Activated T-helper 1 cell treated with Interleukin-2 at 50 U/mL for 16 hours (primary cell): ENCODE measurements at places on chromosomes 16 and 17.

DNA sequence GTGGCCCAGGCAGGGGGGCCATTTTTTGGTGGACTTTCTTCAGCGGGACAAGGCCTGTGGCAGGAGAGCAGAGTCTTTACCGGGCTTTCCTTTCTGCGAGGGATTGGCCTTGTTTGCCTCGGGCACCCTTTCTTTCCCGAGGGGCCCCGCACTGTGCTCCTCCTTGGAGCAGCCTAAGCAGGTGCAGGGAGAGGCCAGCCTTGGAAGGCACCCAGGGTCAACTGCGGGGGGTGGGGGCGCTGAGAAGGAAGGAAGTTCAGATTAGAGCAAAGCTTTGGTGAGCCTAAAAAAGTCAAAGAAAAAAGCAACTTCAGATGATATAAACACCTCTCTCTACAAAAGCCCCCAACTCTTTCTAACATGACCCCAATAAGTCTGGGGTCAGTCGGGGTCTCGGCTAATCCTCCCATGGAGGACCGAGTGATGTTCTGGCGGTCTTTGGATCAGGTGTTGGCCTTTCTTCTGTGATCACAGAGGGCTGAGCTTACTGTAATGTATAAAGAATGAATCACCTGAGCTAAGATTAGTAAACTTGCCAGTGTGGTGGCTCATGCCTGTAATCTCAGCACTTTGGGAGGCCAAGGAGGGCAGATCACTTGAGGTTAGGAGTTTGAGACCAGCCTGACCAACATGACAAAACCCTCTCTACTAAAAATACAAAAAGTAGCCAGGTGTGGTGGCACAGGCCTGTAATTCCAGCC is 63.0 kb downstream of the PGS1 start:
- DNase-seq, result no peak

GRCh38 chr16:79388396-79388795 is 212.1 kb downstream of the MAF start:
- DNase-seq, result no peak

DNA sequence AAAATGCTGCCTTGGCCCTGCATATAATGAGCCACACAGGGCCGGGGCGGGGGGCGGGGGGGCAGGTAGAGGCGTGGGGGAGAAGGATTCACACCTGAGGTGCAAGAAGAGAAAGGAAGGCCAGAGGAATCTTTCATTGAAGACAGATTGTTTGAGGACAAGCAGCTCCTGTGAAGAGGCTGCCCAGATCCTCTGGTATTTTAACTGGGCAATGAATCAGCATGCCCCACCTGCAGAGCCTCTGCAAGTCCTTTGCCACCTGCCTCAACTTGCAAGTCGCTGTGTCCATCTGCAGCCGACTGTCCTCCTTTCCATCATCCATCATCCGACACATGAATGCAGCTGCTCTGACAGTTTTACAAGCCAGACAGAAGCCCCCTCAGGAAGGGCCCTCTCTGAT is 1.2 kb upstream of the SOST start:
- no peak for DNase-seq

DNA sequence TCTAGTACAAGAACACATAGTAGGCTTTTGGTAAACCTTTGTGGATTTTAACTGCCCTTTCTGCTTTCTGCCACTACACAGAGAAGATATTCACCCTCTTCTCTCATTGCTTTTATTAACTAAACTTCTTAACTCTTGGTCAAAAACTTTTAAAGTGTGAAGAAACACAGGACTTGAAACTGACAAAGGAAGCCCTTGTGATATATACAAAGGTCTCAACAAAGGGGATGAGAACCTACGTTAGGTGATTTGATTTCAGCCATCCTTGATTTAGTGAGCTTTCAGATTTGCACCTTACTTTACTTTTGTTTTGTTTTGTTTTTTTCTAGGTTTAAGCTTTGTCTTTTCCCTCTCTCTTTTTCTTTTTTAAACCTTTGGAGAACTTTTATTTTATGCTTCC is 66.9 kb downstream of the TBX4 start:
- DNase-seq, result no peak

GRCh38 chr17:77657839-77658238 is 300.7 kb upstream of the TNRC6C start:
- no peak for DNase-seq

- DNase-seq, result no peak
Observed at GRCh38 chr16:87133966-87134627, 183.1 kb downstream of the C16orf95 start.

DNA sequence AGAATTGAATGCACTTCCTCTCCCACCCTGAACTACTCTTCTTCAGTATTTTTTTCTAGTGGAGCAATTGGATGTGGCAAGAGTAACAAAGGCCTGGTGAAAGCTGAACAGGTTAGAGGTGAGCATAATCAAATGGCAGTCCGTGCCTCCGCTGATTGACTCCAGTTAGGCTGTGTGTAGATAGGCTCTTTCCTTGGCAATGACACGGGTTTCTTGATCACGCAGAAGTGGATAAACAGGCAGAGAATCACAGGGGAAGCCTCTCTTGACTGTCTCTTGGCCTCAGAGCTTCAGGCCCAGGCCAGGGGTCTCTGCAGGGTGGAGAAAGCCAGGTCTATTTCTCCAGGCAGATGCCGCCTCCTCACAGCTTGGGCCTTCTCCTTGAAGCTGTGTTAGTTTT is 4.2 kb downstream of the CD300LB start:
- no peak for DNase-seq

- peak; percentile 15 for DNase-seq
Observed at GRCh38 chr17:45394913-45395568, 37.6 kb downstream of the ARHGAP27 start.

GRCh38 chr17:21161498-21162393 is 35.0 kb downstream of the DHRS7B start:
- DNase-seq, result no peak

- no peak for DNase-seq
Observed at GRCh38 chr16:8923199-8923598, 40.5 kb downstream of the USP7 start.

- DNase-seq, result no peak
Observed at GRCh38 chr17:65184235-65184959, 47.2 kb downstream of the RGS9 start.

GRCh38 chr17:74393346-74393942 is 26.1 kb downstream of the GPR142 start:
- DNase-seq, result no peak

DNA sequence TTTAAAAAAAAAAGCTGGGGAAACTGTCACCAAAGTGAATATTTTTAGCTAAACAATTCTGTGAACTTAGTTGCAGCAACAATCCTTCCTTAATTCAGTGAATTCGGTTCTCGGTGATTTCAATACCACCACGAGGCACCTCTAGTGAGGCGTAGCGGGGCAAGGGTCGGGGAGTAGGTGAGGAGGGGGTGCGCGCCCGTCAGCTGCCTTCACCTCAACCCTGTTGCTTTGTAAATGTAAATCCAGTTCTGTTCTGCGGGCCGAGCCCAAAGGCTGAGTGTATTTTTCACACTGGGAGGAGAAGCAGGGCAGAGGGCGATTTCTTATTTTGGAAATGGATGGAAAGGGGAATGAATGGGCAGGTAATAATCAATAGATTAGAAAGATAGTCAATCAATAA is 17.4 kb downstream of the SALL1 start:
- DNase-seq, result no peak

DNA sequence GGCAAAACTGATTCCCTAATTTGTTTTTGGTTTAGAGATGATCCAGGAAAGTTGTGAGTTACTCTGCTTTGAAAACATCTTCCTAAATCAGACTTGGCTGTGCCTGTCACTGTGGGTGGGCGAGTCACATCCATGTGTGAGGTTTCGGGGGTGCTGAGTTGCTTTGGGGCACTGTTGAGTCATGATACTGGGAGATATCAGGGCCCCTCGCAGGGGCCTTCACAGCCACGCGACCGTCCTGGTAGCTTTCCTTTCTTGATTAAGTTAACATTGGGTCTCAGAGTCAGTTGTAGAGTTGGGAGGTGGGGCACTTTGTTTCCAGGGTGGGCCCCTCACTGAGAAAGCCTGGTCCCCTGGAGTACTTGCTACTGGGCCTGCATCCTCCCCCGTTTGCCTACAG is 58.3 kb upstream of the LGALS9 start:
- no peak for DNase-seq

DNA sequence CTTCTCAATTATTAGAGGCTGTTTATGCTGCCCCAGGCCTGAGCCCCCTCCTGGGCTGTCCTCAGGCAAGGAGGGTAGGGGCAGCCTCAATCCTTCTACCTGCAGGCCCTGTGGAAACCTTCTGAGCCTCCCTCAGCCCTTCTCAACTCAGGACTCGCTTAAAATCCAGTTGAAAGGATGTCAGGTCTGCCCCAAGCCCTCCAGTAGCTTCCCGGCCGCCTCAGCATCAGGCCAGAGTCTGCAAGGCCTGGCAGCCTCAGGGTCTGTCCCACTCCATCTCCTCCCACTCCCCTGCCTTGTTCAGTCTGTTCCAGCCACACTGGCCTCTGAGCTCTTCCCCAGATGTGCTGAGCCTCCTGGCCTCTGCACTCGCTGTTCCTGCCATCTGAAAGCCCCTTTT is 52.2 kb downstream of the KATNIP start:
- no peak for DNase-seq

- no peak for DNase-seq
Observed at GRCh38 chr17:76074390-76075363, at the start of gene GALR2. Gene GALR2 (plus strand): TSS chr17:76074781. CDS start chr17:76074884, 103 bp downstream.

DNA sequence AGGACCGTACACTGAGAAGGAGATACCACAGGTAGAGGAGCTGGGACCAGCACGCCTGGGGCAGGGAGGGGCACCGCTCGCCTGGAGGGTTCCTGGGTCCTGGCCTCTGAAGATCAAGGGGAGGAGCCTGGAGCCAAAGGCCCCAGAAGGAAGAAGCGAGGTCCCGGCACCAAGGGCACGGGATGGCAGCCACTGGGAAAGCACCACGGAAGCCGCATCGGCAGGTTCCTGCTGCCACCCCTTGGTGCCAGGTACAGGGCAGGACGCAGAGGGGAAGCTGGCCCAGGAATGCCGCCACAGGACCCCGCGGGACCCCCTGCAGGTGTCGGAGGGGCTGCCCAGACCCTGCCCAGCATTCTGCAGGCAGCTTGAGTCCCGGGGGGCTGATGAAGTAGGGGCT is 42.5 kb upstream of the CBFA2T3 start:
- no peak for DNase-seq

GRCh38 chr17:75980188-75981018 is 1.4 kb downstream of the TEN1 start:
- DNase-seq, result no peak

DNA sequence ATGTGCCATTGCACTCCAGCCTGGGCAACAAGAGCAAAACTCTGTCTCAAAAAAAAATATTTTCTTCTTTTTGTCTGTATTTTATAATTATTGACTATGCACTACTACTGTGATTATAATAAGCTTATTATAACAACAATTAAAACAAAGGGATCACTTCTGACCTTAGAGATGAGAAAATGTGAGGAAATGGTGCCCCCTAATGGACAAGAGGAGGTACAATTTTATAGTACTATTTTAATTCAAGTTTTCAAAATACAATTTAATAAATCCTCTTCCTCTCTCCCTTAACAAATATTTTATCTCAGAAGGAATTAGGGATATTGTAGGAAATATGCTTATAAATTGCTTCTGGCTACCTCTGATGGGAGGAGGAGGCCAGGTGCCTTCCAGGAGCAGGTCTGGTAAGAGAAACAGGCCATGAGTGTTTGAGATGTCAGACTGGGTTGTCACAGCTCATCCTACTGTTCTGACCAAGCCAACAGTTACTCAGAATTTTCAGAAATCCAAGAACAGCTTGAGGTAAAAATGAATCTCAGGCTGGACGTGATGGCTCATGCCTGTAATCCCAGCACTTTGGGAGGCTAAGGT is 14.0 kb downstream of the VPS53 start:
- DNase-seq, result no peak

GRCh38 chr17:21756856-21757619 is 64.7 kb downstream of the KCNJ18 start:
- no peak for DNase-seq

DNA sequence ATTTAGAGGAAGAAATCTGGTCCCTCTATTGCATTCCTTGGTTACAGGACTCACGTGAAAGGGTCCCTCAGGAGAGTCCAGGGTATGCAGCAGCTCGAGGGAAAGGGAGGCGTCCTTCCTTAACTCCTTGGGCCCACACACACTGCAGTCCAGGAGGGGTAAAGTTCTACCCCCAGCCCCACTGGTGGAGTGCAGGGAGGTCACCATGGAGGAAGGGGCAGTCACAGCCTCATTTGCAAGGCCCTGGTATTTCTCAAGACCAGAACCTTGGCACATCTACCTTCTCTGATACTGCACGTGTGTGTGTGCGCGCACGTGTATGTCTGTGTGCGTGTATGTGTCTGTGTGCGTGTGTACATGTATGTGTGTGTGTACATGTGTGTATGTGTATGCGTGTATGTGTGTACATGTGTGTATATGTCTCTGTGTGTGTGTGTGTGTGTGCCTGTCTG is 11.1 kb downstream of the HIC1 start:
- DNase-seq, result no peak

DNA sequence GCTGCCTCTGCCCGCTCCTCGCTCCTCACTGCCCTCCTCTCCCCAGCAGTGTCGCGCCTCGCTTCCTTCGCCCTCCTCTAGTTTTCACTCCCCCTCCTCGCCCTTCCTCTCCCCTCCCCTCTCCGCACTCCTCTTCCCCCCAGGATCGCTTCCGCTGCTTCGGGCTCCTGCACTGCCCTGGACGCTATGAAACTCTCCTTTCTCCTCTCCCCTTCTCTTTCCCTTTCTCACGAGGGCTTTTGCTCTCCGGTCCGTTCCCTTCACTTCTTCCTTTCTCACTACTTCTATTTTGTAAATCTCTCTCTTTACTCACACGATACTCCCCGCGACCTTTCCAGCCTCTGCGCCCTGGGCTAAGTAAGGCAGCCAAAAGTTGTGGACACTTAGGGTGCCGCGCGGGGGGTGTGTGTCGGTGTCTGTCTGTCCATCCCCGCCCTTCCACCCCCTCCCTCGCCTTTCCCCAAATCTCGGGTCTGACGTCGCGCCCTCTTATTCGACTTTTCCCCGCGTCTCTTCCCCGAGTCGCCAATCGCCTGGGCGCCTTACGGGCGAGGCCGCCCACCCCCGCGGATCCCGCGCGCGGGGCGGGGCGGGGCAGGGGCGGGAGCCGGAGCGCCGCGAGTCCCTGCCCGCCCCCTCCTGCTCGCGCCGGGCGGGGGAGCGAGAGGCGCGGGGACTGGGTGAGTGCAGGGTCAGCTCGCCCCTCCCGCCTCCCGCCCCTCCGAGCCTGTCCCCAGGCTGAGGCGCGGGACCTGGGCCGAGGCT is at the start of gene IRX3:
Gene IRX3 (minus strand): TSS at position 422 of the 765 bp plus-strand sequence. CDS start 737 bp downstream, outside the sequence.
- no peak for DNase-seq

GRCh38 chr17:41865596-41865893 is 322 bp upstream of the KLHL11 start:
- no peak for DNase-seq

- DNase-seq, result no peak
Observed at GRCh38 chr16:54503011-54503855, 216.6 kb upstream of the IRX3 start.

GRCh38 chr17:68089881-68090280 is 54.3 kb downstream of the KPNA2 start:
- DNase-seq, result no peak

GRCh38 chr17:4772235-4772613 is 538 bp downstream of the TM4SF5 start:
- no peak for DNase-seq
